ENCODE measurements at places on chromosomes 11 and 22.
A peak's percentile ranks its signal among the peaks of the same experiment; 100 is the strongest.

- DNase-seq = no peak
These were observed 73.7 kb downstream of the FLI1 start for GRCh38 chr11:128767591-128768001.

- DNase-seq = no peak
These were observed 41.5 kb upstream of the CYP2D6 start for GRCh38 chr22:42171946-42172719.

GRCh38 chr22:38758276-38758945 lies 2.6 kb upstream of the SUN2 start:
- DNase-seq = peak; percentile 64

DNA sequence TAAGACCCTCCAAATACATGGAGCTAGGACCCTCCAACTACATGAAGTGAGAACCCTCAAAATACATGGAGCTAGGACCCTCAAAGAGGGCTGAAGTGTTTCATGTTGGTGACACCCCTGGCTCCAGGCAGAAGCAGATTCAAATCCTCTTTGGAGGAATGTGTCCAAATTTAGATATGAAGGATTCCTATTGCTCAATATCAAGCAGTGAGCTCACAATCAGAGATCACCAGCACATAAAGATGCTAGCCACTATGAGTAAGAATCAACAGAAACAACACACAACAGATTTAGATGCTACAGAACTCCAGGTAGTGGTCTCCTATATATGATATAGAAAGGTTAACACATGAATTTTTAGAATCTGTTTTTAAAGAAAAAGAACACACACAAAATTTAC lies 11.2 kb upstream of the RAB3IL1 start:
- DNase-seq = no peak
